ENCODE measurements at places on chromosomes 2 and 18.

GRCh38 chr2:149926149-149926548, 338.6 kb upstream of the MMADHC start:
- DNase-seq, result peak; percentile 63

DNA sequence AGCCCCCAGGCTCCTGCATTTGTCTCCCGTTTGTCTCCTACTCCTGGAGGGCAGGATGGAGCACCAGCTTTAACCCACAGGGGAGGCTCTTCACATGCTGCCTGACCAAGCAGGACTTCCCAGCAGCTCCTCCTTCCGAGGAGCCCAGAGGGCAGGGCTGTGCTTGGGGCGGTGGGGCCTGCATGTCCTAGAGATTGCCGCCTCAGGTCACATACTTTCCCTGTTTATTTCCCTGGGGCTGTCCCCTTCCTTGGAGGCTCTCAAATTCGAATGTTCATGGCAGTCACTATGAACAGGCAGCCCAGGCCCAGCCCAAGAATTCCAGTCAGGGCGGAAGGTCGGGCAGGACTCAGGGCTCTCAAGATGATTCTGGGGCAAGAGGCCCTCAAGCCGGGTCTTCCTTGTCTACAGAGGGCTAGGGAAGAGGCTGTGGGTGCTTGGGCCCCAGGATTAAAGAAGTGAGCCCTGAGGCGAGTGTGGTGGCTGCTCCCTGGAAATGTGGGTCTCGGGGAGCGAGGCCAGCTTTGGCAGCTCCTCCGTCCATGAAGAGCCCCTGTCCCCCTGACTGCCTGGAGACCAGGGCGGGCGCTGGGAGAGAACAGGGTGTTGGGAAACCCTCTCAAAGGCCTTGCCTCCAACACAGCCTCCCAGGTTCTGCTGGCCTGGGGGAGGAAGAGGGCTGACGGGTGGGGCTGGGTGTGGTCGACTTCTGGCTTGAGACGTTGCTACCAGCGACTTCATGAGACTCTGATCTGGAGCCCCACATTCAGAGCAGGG, 48.9 kb upstream of the HPCAL1 start:
- DNase-seq, result no peak

DNA sequence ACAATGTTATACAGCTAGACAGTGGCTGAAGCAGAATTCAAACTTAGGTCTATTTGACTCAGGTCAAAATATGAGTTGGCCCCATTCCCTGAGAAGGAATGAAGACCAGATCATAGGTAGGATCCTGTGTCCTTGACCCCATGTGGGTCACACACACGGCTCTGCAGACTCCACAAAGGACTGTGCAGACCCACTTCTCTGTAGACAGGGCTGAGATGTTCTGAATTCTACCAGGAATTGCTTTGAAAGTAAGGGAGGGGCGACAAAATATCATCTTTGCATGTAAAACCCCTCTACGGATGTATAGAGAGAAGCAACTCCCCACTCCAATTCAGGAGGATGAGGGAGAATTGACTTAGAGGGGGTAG, 62.3 kb upstream of the CTIF start:
- no peak for DNase-seq

- peak; percentile 88 for DNase-seq
These were observed 47.5 kb downstream of the ZFP36L2 start for GRCh38 chr2:43178602-43179542.

DNA sequence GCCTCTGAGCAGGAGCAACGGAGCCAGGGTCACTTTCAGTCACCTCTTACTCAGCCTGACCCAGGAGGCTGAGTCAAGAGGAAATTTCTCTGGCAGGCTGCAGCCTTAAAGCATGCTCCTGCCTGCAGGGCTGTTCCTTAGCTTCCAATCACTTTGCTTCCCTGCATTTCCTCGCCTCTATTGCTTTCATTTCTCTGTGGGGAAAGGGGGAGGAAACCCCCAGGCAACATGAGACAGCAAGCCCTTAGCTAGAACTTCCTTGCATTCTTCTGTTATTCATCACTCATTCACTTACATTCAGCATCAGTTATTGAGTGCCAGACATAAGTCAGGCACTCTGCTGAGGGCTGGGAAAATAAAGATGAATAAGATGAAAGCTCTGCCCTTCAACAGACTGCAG, 13.0 kb downstream of the XDH start:
- DNase-seq, result no peak

DNA sequence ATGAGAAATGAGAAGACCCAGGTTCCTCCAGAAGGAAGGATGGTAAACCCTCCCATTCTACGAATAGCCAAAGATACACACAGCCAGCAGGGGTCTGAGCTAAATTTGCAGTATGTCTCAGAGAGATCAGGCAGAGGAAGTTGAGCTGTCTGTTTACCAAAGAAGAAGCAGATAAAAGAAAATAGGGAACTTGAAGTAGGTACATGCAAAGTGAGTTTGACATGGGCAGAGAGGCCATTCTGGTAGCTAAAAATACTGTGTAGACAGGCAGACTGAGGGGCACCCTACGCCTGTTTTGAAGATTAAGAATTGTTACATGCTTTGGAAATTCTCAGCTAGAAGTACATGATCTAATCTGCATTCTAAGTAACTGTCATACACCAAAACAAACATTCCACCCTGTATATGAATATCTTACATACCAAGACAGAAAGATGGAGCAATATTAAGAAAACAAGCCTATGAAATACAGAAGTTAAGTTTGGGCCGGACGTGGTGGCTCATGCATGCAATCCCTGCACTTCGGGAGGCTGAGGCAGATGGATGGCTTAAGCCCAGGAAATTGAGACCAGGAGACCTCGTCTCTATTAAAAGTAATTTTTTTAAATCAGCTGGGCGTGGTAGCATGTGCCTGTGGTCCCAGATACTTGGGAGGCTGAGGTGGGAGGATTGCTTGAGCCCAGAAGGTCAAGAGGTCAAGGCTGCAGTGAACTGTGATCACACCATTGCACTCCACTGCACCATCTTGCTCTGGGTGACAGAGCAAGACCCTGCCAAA, 157.9 kb downstream of the ANKRD44 start:
- peak; percentile 46 for DNase-seq

DNA sequence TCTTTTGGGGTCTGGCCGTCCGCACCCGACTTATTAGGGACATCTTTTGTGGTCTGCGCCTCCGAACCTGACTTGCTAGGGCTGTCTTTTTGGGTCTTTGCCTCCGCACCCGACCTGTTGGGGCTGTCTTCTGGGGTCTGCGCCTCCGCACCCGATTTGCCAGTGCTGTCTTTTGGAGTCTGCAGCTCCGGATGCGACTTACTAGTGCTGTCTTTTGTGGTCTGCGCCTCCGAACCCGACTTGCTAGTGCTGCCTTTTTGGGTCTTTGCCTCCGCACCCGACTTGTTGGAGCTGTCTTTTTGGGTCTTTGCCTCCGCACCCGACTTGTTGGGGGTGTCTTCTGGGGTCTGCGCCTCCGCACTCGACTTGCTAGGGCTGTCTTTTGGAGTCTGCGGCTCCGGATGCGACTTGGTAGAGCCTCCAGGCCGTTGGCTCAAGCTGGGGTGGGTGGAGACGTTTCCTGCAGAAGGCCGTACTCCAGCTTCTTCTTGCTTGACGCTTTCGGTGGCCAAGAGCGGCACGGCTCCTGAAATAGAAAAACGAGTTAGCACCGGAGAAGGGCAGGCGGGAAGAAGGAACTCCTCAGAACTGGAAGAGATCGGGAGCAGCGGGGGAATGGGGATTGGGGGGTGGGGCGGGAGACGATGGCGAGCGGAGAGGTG, 498 bp downstream of the TGOLN2 start:
- peak; percentile 70 for DNase-seq

- DNase-seq, result no peak
These were observed 120.1 kb upstream of the REV1 start for GRCh38 chr2:99609851-99610381.

DNA sequence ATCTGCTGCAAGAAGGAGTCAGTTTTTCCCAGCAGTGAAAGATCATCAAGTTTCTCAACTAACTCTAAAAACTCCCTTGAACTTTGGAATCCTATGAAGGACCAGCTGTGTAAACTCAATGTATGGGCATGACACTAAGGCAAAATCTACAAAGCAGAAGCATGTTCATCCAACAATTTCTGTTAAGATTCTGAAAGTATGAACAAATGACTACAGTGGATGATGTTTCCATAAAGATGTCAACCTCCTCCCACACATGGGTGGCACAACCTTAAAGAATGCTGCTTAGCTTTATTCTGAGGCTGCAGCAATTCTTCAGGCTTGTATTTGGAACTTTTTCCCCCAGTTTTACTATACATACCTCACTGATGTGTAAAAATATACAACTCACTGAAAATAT, 47.2 kb downstream of the WDR33 start:
- DNase-seq, result no peak

DNA sequence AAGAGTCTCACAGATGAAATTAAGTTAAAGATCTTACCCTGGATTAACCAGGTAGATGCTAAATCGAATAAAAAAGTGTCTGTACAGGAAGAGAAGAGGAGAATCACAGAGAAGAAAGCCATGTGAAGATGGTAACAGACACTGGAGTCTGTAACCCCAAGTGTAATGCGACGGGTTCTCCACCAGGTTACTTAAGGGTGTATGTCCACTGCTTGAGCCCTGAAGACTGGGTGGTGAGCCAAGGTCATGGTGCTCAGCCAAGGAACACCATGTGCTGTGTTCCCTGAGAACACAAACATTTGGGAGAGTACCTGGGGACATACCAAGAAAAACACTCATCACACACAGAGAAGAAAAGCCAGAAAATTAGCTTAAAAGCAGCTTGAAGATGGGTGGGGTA, 8.2 kb upstream of the ACADL start:
- no peak for DNase-seq

- no peak for DNase-seq
These were observed 551.7 kb downstream of the SLC4A3 start for GRCh38 chr2:220178991-220179695.

- DNase-seq, result no peak
These were observed 48.1 kb downstream of the TPGS2 start for GRCh38 chr18:36780748-36781147.

DNA sequence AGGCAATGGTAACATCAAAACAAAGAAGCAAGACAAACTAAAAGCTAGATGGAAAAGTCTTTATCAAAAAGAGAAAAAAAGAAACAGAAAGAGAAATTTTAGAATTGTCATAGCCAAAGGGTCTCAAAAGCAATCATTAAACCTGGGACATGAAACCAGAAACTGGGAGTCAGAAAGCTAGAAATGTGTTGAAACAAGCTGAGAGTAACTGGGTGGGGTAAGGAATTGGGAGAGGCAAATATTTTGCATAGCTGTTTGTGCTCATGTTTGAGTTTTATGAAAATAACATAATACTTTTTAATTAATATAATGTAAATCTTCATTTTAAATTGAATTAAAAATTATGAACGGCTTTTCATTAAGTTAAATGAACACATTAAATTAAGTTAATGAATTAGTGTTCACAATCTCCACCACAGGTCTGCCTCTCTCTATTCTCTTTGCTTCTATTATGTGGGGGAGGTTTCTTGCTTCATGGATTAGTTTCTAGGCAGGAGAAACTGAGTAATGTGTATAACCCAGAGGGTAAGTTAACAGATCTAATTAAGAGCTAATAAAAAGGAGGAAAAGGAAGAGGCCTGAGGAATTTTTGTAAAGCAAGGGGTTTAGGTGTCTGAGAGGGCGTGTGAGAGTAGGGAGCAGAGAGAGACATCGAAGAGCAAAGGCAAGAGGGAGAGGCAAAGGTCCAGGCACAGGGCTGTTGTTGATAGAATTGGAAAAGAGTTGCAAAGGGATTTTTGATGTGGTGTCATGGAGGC, 20.0 kb upstream of the SERPINB2 start:
- DNase-seq, result no peak

DNA sequence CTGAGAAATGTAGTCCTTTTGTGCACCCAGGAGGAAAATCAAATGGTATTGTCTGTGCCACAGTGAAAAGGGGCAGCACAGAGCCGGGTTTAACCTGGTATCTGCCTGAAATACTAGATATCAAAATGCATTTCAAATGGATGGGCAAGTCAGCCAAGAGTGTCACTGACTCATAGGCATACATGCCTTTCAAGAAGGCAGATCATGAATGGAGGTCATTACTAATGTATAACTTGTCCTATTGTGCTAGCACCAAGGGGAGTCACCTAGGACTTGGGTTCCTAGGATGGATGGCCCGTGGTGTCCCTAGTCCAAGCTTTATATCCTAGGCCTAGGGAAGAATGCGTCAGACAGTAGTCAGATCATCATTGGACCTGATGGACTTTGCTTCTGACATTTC, 49.9 kb downstream of the TCF7L1 start:
- no peak for DNase-seq

GRCh38 chr2:194252127-194252526, 1404.9 kb upstream of the SLC39A10 start:
- DNase-seq, result no peak

- peak; percentile 26 for DNase-seq
These were observed 67.5 kb upstream of the FN1 start for GRCh38 chr2:215503381-215503780.

- no peak for DNase-seq
These were observed 21.4 kb downstream of the ALMS1 start for GRCh38 chr2:73406996-73407395.

DNA sequence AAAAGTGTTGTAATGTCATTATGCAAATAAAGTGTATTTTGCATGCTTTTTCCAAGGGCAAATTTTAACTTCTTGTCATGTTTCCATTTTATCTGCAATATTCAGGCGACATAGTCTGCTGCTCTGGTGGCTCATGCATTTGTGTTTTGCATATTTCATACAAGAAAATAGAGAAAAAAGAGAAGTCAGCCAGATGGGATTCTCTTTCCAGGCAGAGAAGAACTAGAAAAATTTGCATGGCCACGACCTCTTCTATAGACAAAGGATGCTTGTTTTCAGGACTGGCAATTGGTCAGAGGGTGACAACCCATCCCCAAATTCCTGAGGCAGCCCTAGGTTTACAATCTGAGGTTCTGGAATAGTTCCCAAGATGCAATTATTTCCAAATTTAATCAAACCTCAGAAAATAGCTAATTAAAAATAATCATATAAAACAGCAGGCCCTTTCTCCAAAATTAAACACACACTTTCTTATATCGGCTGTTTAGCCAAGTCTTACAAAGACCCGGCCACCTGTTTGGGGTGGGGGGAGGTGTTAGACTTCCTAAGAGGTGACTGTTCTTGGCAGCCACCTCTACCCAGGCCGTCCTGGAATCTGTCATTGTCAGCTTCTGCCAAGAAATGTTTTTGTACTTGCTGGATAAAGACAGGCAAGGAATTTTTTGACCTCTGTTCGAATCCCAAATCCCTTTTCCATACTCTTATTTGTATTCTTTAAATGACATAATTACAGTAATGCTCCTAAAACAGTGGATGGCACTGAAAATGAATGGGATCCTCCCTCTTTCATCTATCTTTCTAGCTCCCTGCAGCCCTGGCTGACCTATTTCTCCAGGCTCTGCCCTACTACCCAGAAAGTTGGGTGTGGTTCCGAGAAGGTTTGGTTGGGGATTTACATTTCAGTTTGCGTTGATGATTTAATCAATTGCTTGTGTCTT, 20.8 kb upstream of the SOS1 start:
- DNase-seq, result peak; percentile 69

DNA sequence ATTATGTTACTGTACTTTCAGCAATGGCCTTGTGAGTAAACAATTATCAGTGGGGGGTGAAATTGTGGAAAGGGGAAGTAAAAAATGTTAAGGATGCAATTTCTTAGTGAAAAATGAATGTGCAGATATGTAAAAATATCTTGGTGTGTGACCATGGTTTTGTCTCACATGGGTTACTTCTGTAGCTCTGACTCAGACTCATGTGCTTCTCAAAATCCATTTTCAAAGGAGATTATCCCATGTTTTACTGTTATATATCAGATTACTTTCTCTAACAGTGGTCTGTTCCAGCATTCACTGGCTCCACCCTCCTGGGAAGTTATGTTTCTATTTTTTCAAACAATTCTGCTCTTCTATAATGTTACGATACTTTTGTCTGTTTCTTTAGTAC, 298.2 kb upstream of the COL3A1 start:
- peak; percentile 50 for DNase-seq
